ENCODE measurements at places on chromosomes 6 and 20. TPM values are rescaled to one million over a fixed set of nuclear protein-coding genes. Genes with fewer than 3 reads are reported as not detected.

Gene DYNLT2
- polyA plus RNA-seq = 0.32 TPM

Gene TRIM15
- not detected for polyA plus RNA-seq

Gene DNAH8
- not detected for polyA plus RNA-seq

Gene IMPG1
- polyA plus RNA-seq = not detected

Gene PRRT1
- polyA plus RNA-seq = 0.78 TPM

Gene CST5
- polyA plus RNA-seq = not detected

Gene SPTLC3
- 0.27 TPM for polyA plus RNA-seq

Gene ATP6V1G2
- 2.7 TPM for polyA plus RNA-seq

Gene C20orf141
- polyA plus RNA-seq = 0.12 TPM

Gene TSPO2
- polyA plus RNA-seq = not detected

Gene PRDM1
- polyA plus RNA-seq = 5.2 TPM

Gene TPX2
- 39.2 TPM for polyA plus RNA-seq

Gene PPP1R3G
- polyA plus RNA-seq = 0.39 TPM

Gene MROH8
- 2.7 TPM for polyA plus RNA-seq

Gene SLC52A3
- not detected for polyA plus RNA-seq

Gene COMMD7
- 73.6 TPM for polyA plus RNA-seq

Gene KHDC1L
- not detected for polyA plus RNA-seq

Gene MEP1A
- polyA plus RNA-seq = not detected

Gene GLP1R
- not detected for polyA plus RNA-seq

Gene SERAC1
- polyA plus RNA-seq = 10.9 TPM

All from BJ (cell line).